Activated naive CD8-positive, alpha-beta T cell treated with anti-CD3 and anti-CD28 coated beads, Interleukin-2, amount 50 U/mL, for 16 hours (primary cell): ENCODE measurements at places on chromosomes 1 and 21.

GRCh38 chr1:234843946-234844345 lies 234.0 kb upstream of the IRF2BP2 start:
- DNase-seq, result no peak

DNA sequence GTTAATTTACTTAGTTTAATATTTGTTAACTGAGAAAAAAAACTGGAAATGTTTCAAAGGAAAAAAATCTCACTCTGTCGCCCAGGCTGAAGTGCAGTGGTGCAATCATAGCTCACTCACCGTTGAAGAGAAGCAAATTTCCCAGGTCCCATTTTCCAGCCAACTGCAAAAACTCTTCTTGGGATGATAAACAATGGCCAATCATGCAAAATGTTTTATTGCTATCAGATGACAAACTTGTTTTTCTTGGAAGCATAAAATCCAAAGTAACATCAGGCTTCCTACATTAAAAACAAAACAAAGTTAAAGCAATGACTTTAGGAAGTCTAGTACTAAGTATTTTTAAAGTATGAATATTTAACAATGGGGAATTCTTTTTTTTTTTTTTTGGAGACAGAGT lies 84.9 kb downstream of the LYST start:
- no peak for DNase-seq

DNA sequence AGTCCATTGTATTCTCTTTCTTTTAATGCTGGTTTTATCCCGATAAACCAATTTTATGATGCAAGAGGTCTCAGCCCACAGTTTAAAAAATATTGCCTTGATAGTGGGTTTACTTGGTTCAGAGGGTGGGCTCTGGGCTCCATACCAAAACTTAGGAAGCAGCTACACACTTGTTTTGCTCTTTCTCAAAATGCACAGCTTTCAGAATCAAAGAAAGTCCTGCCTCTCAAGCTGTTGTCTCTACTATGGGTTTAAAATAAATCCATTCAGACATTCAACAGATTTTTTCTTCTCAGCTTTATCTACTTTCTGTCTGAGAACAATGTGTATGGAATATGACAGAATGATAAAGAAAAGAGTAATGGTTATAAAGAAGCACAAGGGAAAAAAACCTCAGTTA lies 14.8 kb upstream of the HHAT start:
- no peak for DNase-seq

DNA sequence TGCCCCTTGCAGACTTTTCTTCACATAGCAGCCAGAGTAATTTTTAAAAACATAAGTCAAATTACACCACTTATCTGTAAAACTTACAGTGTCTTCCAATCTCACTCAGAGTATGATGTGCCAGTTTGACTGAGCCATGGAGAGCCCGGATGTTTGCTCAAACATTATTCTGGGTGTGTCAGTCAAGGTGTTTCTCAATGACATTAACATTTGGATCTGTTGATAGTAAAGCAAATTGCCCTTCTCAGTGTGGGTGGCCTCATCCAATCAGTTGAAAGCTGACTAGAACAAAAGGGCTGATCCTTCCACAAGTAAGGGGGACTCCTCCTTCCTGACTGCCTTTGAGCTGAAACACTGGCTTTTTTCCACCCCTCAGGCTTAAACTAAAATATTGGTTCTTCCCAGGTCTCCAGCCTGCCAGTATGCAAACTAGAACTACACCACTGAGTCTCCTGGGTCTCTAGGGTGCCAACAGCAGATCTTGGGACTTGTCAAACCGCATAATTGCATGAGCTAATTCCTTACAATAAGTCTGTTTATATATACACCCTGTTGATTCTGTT lies 157.9 kb upstream of the CTTNBP2NL start:
- no peak for DNase-seq

DNA sequence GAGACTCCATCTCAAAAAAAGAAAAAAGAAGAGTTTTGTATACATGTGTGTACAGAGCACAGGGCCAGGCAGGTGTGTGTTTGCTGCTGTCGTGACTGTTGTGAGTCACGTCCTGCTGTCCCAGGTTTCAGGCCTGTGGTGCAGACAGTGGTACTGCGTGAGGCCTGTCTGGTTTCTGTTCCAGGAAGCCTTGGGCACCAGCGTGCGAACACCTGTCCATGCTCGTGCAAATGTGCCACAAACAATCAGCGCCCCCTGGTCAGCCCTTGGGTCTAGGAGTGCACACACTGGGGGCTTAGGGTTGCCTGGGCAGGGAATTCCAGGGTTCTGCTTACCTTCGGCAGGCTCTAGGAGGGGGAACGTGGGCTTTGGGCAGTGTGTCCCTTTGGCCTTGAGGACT lies 16.9 kb downstream of the GPR157 start:
- DNase-seq, result no peak

DNA sequence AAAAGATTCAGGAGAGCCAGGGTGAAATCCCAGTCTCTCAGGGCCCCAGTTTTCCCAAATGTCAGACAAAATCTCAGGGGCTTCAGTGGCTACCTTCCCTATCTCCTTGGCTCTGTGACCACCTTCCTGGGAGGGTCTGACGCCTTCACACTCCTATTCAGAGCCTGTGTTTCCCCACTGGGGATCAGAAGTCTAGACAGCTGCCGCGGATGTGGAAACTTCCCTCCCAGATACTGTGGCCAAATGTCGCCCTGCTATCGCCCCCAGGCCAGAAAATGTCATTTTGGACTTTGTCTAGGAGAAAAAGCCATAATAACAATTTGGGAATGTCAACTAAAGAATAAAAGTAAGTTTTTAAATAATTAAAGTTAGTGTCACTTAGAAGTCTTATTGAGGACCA lies 15.9 kb downstream of the A3GALT2 start:
- no peak for DNase-seq

DNA sequence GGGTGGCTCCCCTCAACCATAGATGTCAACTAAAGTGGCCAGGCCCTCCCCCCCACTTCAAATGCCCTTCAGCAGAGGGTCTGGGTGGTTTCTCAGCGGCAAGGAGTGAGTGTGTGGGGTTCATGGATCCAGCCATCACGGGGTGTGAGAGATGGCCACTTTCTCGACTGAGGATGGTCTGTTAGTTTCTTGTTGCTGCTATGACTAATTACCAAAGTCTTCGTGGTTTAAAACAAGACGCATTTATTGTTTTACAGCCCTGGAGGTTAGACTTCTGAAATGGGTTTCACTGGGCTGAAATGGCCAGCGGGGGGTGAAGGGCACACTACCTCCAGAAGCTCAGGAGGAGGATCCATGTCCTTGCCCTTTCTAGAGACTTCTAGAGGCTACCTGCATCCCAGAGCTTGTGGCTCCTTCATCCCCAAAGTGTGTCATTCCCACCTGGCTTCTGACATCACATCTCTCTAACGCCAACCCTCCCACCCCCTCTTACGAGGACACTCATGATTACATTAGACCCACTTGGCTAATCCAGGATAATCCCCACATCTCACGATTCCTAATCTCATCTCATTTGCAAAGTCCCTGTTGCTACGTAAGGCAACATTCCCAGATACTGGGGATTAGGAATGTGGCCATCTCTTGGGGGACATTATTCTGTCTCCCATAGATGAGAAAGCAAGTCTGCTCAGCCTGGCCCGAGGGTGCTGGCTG lies 53.0 kb downstream of the EPHB2 start:
- DNase-seq, result no peak

DNA sequence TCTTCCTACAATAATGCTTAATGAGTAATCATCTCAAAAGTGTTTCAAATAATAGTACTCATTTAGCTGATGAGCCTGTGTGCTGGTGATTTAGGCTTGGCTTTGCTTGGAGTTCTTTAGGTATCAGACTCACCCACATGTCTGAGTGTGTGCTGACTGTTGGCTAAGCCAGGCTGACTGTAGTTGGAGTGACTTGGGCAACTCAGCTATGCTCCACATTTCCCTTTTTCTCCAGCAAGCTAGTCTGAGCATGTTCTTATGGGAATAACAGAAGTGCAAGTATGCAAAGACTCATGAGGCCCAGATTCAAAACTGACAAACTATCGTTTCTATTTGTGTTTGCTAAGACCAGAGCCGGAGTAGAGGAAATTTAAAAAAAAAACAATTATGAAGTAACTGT lies 99.0 kb upstream of the ADGRL4 start:
- no peak for DNase-seq

DNA sequence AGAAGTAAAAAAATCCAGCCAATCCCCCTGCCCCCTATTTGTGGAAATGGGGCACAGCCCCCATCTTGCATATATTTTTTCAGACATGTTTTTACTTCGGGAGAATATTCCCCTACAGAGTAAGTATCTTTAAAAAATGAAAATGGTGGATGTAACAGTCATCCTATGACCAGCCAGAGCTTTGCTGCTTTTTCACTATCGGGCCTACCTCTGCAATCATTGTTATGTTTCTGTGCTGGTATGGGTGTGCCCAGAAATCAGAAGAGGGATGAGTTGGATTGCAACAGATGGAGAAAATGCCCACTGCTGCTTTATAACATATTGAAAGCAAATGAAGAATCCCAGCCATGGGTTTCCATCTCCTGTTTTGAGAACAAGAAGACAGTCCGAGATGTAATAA lies 2.9 kb downstream of the CD247 start:
- no peak for DNase-seq

DNA sequence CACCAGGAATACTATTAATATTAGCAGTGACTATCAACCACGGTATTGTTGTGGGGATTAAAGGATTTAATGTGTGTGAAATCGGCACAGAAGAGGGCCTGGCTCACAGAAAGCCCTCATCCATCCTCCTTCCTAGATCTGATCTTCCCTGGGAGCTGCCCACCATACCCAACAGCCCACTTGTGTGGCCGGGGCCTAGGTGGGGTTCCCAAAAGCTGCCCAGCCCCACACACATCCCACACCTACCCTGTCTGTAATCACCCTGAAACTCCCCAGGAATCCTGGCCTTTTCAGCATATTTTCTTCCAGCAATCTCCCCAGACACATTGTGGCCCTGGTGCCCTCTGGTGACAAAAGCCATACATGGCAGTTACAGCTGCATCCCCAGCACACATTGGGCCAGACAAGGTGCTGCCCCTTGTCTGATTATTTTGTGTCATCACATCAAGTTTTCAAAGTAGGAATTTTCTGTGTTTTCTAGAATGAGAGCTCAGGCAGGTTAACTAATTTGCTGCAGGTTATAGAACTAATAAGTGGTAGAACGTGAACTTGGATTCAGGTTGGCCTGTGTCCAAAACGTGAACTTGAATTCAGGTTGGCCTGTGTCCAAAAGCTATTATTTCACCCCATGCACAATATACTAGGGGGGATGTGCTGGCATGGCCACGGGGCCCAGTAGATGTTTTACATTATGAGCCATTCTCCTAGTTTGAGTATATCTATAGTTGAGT lies 5.3 kb upstream of the SLC6A9 start:
- DNase-seq, result peak; percentile 52
